ENCODE measurements at places on chromosomes 13 and 19.

DNA sequence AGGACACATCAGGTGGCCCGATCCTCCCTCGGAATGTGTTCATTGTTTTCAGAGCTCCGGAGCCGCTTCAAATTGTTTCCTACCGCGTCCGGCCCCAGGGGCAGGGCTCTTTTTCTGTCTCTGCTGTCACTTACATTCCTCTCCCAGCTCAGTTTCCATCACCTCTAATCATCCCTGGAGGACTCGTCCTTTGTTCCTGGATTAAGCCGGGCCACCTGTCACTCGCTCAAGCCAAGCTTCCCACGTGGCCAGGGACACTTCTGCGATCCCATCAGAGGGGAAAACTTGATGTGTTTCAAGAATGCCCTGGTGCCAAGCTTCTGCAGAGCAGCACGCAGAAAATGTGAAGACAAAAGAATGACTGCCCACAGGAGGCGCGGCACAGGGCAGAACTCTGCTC lies 13.5 kb downstream of the IL17D start:
- no peak for DNase-seq

DNA sequence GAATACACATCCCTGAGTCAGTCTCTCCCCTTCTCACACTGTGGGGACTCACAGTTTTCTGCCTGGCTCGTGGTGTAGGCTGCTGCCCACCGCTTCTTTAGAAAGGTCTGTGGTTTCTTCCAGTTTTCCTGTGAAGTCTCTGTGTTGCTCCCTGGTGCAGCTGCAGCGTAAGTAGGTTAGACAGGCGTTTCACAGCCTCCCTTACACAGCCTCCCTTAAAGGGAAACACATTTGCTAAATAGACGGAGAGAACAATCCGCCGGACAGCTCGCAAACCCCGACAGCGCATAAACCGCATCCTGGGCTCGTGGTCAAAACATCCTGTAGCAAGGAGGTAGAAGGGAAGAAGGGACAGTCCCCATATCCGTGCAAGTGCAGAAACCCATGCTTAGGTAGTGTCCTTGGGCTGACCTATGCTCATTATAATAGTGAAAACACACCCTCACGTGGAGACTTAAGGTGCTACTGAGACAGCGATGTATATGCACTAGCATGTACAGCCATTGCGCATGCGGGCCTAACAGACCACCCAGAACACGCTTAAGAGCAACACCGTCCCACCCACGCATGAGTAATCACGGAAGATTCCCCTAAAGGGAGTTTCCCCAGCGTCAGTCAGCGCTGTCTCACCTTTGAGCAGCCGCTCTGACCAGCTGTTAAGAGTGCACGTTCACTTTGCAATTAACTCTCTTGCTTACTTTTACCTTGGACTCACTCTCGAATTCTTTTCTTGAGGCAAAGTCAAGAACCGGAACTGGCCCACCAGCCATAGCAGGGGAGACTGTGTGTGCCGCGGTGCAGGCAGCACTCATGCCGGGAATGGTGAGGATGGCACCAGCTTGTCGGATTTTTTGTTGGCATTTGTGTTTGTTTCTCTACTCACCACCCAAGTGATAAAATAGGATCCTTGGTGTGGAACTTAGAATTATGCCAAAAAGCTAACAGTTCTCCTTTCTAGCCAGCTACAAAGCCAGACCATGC lies 16.6 kb downstream of the SIGLEC8 start:
- DNase-seq = no peak

GRCh38 chr13:97460004-97460775 lies 26.2 kb downstream of the RAP2A start:
- DNase-seq = no peak

GRCh38 chr13:113786262-113786841 lies 27.3 kb downstream of the TMEM255B start:
- DNase-seq = peak; percentile 15

- no peak for DNase-seq
Measured at GRCh38 chr13:96629331-96629730, 364.9 kb downstream of the OXGR1 start.

GRCh38 chr13:50587115-50587514 lies 256.4 kb downstream of the DLEU7 start:
- no peak for DNase-seq

GRCh38 chr13:51343475-51343874 lies 4.0 kb downstream of the SERPINE3 start:
- no peak for DNase-seq

GRCh38 chr13:91346850-91347201 lies 661 bp upstream of the MIR17HG start:
- no peak for DNase-seq

GRCh38 chr19:3178377-3178972 lies at the start of gene S1PR4:
TSS of gene S1PR4 (plus strand) at chr19:3178769. CDS start at chr19:3178793, 24 bp downstream.
- peak; percentile 71 for DNase-seq

DNA sequence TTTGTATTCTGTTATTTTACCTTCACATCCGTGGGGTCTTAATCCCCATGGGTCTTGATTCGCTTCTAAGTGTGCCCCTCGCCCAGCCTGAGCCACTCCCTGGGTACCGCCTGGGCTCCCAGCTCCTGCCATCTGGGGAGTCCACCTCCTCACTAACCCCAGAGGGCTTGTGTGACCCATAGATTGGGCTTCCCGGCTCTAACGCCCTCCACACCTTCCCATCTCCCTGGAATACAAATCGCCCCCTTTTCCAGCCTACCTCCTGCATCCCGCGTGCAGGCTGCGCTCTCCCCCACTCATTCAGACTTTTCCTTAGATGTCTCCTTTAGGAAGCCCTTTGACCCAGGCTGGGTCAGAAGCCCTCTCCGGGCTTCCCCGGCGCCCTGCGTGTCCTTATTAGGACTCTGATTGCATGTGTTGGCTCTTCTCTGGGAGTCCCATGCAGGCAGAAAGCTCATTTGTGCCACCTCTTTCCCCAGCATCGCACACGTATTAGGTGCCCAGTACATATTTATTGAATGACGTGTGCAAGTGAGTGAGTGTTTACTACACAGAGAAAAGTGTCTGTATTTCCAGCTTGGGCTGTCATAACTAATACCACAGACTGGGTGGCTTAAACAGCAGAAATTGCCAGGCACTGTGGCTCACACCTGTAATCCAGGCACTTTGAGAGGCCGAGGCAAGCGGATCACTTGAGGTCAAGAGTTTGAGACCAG lies 757 bp downstream of the CCDC124 start:
- no peak for DNase-seq

DNA sequence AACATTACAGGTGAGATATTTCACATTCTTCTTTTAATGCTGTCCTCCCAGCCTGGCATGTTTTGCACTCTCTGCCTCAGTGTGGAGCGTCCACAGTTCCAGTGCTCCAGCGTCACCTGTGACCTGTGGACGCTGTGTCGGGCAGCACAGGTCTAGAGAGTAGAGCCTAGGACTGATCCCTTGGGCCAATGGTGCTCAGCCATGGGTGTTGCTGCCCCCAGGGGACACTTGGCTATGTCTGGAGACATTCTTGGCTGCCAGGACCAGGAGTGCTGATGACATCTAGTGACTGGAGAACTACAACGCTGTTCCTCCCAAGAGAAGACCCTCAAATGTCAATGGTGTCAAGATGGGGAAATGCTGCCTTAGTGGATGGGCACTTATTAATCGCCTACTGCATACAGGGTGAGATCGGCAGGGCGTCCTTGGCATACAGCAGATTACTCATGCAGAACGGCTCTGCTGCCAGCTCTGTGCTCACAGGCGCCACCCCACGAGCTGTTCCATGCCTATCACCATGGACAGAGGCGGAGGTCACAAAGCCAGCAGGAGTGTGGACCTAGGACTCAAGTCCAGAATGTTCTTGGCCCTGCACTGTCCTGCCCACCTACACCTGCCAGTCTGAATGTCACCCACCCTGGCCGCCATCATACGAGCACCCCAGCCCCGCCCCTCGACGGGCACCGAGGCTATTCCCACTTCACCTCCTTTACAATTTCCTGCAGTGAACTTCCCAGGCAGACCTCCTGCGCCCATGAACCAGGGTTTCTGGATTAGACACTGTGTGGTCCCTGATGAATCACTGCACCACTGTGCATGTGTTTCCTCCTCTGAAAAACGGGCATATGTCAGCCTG lies 13.9 kb upstream of the MADCAM1 start:
- no peak for DNase-seq

DNA sequence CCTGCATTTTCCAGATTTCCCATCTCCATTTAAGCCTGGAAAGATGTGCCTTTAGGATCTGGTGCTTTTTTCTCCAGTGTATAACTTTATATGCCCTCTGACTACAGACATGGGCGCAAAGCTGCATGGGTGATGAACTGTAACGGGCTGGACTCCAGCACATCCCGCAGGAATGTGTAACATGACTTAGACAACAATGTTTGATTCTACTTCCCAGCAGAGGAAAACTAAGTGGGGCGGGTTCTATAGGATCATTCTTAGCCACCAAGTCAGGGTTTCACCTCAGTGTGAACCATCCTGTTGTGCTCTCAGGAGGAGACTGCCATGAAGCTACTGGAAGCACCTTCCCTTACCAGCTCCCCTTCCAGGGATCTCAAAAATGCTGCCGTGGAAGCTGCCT lies 93.2 kb upstream of the SERP2 start:
- DNase-seq = no peak

GRCh38 chr19:47490847-47491246 lies 6.8 kb upstream of the KPTN start:
- no peak for DNase-seq

DNA sequence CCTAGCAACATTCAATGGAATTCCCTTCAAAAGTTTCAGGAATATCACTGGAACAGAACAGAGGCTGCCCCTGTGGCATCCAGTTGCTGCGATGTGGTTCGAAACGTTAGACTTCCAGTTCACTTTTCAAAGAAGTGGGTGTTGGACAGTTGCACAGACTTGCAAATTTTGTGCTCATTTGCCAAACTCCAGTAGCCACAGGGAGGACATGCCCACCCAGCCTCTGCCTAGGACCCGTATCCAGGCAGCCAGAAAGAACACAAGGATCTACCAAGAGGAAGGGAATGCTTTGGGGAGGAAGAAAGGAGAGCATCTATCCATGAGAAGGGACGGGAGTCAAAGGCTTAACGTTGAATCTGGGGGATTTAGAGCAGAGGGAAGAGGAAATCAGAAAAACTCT lies at the start of gene METTL21C:
METTL21C (minus strand) TSS at position 108 of the 400 bp plus-strand sequence. CDS start 546 bp downstream, outside the sequence.
- DNase-seq = no peak

DNA sequence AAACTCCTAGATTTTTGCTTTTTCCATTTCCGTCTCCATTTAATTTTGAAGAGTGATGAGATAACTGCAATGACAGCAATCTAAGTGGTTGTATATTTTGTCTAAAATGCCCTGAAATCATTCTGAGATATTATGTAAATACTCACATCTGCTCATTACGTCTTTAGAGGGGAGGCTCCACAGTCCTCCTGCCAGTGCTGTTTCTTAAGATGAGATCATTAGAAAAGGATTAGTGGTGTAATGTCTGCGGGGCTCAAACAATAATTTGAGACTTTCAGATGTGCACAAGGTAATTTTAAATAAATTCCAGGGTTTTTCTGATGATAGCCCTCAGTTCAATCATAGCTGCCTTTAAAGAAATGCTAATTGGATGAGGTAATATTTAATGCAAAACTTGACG lies 437.9 kb downstream of the FOXO1 start:
- DNase-seq = no peak

- DNase-seq = no peak
Measured at GRCh38 chr13:25886438-25887214, 165.2 kb downstream of the SHISA2 start.

GRCh38 chr13:19158006-19158405 lies 23.6 kb downstream of the TUBA3C start:
- no peak for DNase-seq

DNA sequence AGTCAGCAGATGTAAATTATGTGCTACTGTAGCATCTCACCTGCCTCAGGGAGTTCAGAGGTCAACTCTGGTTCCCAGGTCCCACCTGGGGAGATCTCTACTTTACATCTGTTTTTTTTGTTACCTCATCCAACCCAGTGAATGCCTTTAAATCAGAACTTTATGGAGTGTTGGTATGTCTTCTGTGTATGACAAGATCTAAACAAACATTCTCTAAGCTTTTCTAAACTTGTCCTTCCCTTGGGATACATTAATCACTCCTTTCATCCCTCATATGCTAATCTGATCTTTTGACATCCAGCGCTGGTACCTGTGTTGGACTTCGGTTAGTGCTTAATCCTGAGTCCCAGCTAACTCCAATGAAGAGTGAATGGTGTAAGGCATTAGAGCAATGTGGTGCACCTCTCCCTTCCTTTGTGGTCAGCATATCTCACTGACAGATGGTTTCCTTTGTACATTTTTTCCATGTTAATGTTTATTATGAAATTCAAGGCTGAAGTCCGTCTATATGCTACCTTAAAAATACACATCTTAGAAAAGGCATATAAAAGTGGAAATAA lies 213.4 kb downstream of the ABCC4 start:
- no peak for DNase-seq

- DNase-seq = no peak
Measured at GRCh38 chr19:43504426-43505185, at the start of gene PHLDB3. TSS of gene PHLDB3 (minus strand) at chr19:43504746. CDS start at chr19:43504118, 628 bp downstream.

- DNase-seq = no peak
Measured at GRCh38 chr13:24854311-24854710, 90.3 kb downstream of the RNF17 start.

DNA sequence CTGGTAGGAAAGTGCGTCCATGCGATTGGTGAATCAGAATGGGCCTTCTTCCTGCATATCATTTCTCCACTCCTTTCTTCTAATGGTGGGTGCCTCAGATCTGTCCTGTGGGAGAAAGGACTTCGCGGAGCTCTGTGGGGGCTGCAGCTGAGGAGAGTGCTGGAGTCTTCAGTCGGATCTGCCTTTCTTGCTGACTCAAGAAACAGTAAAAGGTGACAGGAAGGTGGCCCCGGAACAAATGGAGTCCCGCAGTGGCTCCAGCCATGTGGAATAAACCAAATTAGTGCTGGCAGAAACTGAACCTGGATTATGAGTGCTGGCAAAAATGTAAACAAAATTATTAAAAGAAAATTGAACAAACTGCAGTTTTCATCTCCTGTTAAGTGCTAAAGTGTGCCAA lies 15.1 kb upstream of the GAS6 start:
- no peak for DNase-seq

DNA sequence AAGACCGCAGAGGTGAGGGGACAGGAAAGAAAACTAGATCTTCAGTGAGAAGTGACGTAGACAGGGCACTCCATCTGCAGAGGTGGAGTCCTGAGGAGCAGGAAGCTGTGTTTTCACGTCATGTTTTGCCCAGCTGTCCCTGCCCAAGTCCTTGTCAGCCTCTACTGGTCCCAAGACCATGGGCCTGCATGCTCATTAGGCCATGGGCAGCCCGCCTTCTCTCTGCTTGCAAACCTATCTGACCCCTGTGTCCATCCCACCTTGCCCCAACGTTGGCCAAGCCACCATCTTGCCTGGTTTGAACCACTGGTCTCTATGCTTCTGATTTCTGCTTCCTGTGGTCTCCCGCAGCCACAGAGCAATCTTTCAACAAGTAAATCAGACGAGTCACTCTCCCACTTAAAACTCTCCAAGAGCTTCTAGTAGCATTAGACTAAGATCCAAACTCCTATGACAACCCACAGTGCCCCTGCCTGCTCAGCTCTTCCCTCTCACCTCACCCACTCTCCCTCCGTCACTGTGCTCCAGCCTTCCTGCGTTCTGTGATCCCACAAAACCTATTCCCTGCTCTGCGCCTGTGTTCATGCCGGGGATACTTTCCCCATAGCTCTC lies 18.6 kb upstream of the CCNE1 start:
- DNase-seq = no peak

- DNase-seq = no peak
Measured at GRCh38 chr19:14096272-14096992, 5.9 kb upstream of the SAMD1 start.

GRCh38 chr13:98216135-98216565 lies 39.1 kb upstream of the RNF113B start:
- no peak for DNase-seq

Data from bone marrow (tissue), 2 donors.